ENCODE measurements at places on chromosomes 16 and 17. TPM values are rescaled to one million over a fixed set of nuclear protein-coding genes. Genes with fewer than 3 reads are reported as not detected.

Gene DOC2A
- not detected for total RNA-seq

Gene TBC1D3C
- total RNA-seq: not detected

GRCh38 chr16:3158026-3158509 lies 23.2 kb downstream of the ZNF213 start:
- DNase-seq: no peak
- no peaks in the 10 kb centered on the region for H3K27me3 ChIP-seq
- peaks cover 4% of the 10 kb centered on the region for H3K4me1 ChIP-seq
- H3K36me3 ChIP-seq: no peaks in the 10 kb centered on the region
- peak overlapping the region; percentile 59 for H3K4me3 ChIP-seq

- no peaks in the 10 kb centered on the region for H3K27me3 ChIP-seq
- no peaks in the 10 kb centered on the region for H3K4me1 ChIP-seq
- H3K27ac ChIP-seq: no peak overlapping the region
These were observed 58.3 kb downstream of the RAB11FIP4 start for GRCh38 chr17:31449746-31450145.

DNA sequence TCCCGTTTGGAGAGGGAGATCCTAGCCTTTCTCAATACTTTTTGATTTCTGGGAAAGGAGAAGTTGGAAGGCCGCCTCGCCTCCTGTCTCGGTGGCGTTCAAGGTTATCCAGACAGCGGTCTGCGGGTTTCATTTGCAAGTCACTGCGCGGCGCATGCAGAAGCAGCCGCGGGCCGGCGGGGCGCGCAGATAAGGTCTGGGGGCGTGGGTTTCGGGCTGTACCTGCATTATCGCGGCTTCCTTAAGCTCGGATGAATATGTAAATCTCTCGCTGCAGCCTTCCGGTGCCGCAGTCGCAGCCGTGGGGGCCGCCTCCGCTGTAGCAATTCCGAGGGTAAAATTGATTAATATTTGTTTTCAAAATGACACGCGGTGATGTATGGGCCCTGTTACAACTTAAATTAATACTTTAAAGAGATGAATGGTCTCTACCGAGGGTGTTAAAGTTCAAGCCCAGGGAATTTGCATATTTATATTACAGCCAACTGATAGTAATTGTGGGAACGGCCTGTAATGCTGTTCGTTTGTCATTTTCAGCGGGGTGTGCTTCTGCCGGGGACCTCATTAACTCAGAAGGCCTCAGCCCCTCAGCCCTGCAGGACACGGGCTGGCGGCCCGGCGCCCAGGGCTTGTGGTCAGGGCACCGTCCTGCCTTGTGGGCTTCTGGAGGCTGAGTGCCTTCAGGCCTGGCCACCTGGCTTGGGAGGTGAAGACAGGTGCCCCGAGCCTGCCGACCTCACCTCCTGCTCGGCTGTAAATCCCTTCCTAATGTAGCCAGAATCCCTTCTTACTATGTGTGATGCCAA lies 99.4 kb downstream of the CYLD start:
- no peak overlapping the region for H3K27ac ChIP-seq
- H3K27me3 ChIP-seq: no peaks in the 10 kb centered on the region
- H3K4me1 ChIP-seq: no peaks in the 10 kb centered on the region
- H3K36me3 ChIP-seq: no peaks in the 10 kb centered on the region

- no peaks in the 10 kb centered on the region for H3K27me3 ChIP-seq
- H3K4me3 ChIP-seq: no peak overlapping the region
- H3K4me1 ChIP-seq: no peaks in the 10 kb centered on the region
- no peak overlapping the region for H3K27ac ChIP-seq
- no peak for DNase-seq
These were observed 207.7 kb downstream of the HS3ST3A1 start for GRCh38 chr17:13393841-13394710.

GRCh38 chr16:67053767-67054334 lies 24.9 kb downstream of the CBFB start:
- peaks cover 3% of the 10 kb centered on the region for H3K36me3 ChIP-seq
- H3K4me3 ChIP-seq: no peak overlapping the region
- no peak for DNase-seq

DNA sequence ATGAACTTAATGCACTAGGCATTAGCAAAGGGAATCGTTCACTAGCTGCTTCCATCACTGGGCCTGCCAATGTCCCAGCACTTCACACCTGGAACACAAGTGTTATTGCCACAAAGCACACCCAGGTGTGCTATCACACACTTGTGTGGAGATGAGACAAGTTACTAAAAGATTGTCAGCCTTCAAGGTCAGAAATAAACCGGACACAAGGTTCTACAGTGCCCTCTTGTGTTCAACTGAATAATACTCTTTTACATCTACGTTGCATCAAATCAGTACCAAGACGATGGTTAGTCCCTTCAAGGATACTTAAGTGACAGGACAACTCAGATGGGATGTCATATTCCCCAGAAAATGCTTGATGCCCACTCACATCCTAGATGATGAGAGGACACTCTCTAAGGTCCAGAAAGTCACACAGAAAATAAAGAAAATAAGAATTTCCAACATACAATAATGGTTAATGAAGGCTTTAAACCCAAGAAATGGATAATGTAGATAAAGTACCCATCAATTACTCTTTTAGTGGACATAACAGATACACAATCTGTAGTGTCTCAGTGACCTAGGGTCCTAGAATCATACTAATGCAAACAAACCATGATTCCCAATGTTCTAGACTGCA lies 16.4 kb upstream of the GLG1 start:
- no peaks in the 10 kb centered on the region for H3K4me1 ChIP-seq
- no peak overlapping the region for H3K4me3 ChIP-seq
- no peaks in the 10 kb centered on the region for H3K27me3 ChIP-seq
- H3K36me3 ChIP-seq: peaks cover 54% of the 10 kb centered on the region
- DNase-seq: no peak
- H3K27ac ChIP-seq: no peak overlapping the region

- H3K36me3 ChIP-seq: no peaks in the 10 kb centered on the region
- peak overlapping the region; percentile 23 for H3K4me3 ChIP-seq
- H3K4me1 ChIP-seq: peaks cover 14% of the 10 kb centered on the region
These were observed 2.5 kb downstream of the TAC4 start for GRCh38 chr17:49845321-49845720.

DNA sequence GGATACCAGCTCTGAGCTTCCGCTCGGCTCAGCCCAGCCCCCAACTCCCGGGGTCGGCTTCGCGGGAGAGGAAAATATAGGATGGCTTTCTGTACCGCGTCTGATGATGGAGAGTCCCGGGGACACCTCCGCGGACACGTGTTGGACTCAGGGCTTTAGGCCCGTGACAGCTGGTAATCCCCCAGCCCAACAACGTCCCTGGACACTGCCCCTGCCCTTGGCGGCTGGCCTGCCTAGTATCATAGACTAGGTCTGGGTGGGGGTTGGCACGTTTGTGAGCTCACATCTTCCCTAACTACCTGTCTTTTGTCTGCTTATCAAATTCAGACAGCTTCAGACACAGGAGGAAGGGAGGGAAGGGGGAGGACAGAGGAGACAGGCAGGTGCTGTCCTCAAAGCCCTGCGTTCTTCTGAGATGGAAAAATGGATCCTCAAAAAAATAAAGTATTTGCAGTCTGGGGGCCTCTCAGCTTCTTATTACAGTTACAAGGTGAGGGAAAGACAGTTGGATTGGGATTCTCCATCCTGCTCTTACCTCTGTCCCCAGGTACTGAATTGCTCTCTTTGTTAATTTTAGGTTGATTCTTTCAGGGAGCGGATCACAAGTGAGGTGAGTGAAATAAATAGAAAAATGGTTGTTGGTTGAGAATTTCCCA lies 698 bp downstream of the PSME3 start:
- peak overlapping the region; percentile 88 for H3K27ac ChIP-seq
- peak overlapping the region; percentile 76 for H3K4me3 ChIP-seq
- DNase-seq: no peak
- H3K36me3 ChIP-seq: peaks cover 34% of the 10 kb centered on the region
- peaks cover 12% of the 10 kb centered on the region for H3K4me1 ChIP-seq

DNA sequence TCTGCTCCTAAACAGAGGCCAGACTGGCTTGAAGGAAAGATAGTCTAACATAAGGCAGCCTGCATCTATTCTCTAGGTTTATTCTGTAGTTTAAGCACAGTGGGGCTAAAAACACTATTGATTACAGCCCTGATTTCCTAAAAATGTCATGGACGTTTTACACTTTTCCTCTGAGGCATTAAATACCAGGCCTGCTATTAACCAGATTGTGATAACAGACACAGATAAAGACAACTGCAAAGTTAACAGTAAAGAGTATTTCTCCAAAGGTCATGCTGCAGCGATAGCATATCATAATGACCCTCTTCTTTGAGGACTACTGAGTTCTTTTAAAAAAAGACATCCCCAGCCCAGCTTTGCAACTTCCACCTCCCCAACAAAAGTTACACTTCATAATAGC lies 59.6 kb upstream of the MON1B start:
- no peaks in the 10 kb centered on the region for H3K27me3 ChIP-seq
- no peak for DNase-seq
- H3K27ac ChIP-seq: no peak overlapping the region
- no peak overlapping the region for H3K4me3 ChIP-seq
- no peaks in the 10 kb centered on the region for H3K36me3 ChIP-seq
- H3K4me1 ChIP-seq: no peaks in the 10 kb centered on the region

Gene ANKS4B
- total RNA-seq: not detected

- H3K4me1 ChIP-seq: no peaks in the 10 kb centered on the region
- no peak overlapping the region for H3K4me3 ChIP-seq
- no peaks in the 10 kb centered on the region for H3K36me3 ChIP-seq
- no peak for DNase-seq
- no peak overlapping the region for H3K27ac ChIP-seq
These were observed 309.8 kb downstream of the XYLT1 start for GRCh38 chr16:17160920-17161431.

DNA sequence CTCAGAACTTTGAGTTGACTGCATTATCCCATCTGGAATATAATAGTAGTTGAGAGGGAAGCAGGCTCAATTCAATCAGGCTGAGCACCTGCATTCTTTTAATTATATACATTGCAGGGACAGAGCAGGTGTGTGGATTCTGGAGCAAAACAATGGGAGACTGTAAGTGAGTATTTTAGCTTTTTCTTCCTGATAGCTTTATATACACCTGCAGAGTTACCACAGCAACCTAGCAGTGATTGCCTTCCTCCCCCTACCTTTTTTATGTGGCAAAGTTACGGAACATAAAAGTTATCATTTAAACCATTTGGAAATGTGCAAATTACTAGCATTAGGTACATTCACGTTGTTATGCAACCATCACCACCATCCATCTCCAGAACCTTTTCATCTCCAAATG lies 25.4 kb upstream of the RHOT1 start:
- no peaks in the 10 kb centered on the region for H3K36me3 ChIP-seq
- no peak for DNase-seq
- no peaks in the 10 kb centered on the region for H3K27me3 ChIP-seq
- no peaks in the 10 kb centered on the region for H3K4me1 ChIP-seq
- no peak overlapping the region for H3K27ac ChIP-seq
- H3K4me3 ChIP-seq: no peak overlapping the region

GRCh38 chr17:43881758-43882505 lies 25.4 kb downstream of the MPP2 start:
- H3K36me3 ChIP-seq: peaks cover 44% of the 10 kb centered on the region
- no peak for DNase-seq
- no peak overlapping the region for H3K27ac ChIP-seq
- H3K4me3 ChIP-seq: no peak overlapping the region

Gene KRTAP1-5
- not detected for total RNA-seq
